Tibial artery (tissue), 4 donors: ENCODE measurements at places on chromosomes 7 and 10.

DNA sequence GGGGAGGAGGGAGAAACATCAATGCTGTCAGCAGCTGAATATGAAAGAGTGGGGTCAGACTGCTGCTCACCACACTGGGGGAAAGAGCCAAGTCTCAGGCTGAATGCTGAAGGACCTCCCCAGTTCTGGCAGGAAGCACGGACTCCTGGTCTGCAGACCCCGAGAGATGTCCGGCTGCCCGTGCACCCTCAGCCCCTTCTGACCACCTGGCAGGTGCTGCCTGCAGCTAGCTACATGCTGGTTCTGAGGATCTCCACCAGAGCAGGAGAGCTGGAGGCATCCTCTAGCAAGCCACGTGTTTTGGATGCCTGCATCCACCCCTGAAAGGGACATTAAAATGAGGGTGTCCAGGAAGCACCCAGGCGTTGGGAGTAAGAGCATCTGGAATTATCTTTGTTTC, 74.2 kb downstream of the HTR5A start:
- DNase-seq, result no peak

- no peak for DNase-seq
Observed at GRCh38 chr7:135714534-135715009, 13.4 kb downstream of the SLC13A4 start.

DNA sequence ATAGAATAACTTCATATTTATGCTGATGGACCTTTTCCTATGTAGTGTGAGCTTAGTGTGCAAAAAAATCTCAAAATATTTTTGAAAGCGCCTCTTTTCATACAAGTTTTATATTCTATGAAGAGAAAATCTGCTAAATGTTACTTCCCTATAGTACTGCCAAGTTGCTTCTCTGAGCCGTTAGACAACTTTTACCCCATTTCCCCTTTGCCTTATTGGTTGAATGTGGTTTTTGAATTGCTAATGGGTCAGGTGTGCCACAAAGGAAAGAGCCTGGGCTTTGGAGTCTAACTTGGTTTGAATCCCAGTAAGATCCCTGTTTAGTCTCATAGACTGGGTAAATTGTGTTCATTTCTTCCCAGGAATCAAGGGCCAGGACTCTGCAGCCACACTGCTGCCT, 261.5 kb downstream of the SNX10 start:
- DNase-seq, result no peak

DNA sequence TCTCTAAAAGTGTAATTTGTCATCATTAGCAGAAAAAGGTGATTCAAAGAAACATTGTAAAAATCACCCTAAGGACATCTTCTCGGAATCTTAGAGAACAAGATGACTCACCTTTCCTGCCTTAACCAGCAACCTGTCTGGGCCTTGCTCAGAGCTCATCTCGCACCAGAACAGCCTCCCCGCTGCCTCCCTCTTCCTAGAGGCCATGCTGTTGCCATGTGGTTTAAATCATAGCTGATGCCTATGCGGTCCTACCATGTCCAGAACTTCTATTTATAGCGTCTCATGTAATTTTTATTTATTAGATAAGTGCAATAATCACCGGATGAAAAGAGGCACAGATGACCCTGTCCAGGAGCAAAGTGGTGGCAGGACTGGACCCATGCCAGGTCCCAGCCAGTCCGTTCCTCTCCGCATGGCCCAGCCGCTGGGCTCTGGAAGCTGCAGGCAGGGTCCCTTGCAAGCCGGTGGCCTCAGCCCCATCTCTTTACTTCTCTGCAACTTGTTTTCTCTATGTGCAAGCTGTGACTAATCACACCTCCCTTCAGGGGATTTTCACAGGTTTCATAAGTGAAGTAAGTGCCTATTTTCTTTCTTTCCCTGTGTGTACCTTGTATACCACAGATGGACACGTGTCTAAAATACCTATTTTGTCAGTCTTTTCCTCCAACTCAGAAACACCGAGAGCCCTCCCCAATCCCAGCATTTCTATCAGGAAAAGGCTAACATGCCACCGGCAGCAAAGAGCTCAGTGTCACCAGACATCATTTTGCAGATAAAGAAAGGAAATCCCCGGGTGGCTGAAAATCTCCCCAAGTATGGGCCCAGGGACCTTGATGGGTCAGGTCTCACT, 27.1 kb downstream of the KLF6 start:
- no peak for DNase-seq
